Ascending aorta (tissue), 2 donors: ENCODE measurements at places on chromosomes 12 and 14.

DNA sequence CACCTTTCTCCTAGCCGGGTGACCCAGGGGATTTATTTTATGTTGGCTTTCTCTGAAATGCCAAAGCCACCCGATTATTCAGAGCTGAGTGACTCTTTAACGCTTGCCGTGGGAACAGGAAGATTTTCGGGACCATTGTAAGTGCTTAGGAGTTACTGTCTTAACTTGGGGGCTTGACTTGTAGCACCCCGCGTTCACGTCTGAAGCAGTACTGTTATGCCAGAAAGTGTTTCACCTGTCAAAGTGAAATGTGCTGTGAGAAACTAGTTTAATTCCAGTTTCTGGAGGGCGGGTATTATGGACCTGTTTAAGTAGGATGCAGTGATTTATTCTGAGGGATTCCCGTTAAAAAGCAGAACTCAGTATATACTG lies 218 bp downstream of the LYSET start:
- H3K4me3 ChIP-seq, result peak overlapping the region; percentile 94
- peak overlapping the region; percentile 94 for H3K27ac ChIP-seq
- no peak for DNase-seq
- peaks cover 10% of the 10 kb centered on the region for H3K36me3 ChIP-seq
- no peaks in the 10 kb centered on the region for H3K27me3 ChIP-seq

DNA sequence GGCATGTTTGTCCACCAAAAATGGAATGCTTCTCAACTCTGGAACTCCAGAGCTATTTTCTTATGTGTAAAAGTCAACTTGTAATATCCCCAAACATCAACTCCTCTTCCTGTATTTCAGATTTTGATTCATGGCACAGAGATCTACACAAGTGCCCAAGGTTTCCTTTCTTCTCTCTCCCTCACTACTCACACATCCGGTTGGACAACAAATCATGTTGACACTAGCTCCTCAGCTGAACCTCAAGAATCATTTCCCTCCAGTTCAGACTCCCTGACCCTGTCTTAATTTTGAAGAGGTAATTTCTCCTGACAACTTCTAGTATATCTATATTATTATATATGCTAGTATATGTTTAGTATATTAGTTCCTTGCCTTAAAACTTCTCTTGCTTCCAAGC lies 485.4 kb upstream of the CCDC196 start:
- no peak for DNase-seq
- H3K27me3 ChIP-seq, result no peaks in the 10 kb centered on the region
- H3K36me3 ChIP-seq, result no peaks in the 10 kb centered on the region
- no peaks in the 10 kb centered on the region for H3K4me1 ChIP-seq
- H3K4me3 ChIP-seq, result no peak overlapping the region
- H3K27ac ChIP-seq, result no peak overlapping the region

- H3K27me3 ChIP-seq, result no peaks in the 10 kb centered on the region
- no peak for DNase-seq
- peaks cover 77% of the 10 kb centered on the region for H3K36me3 ChIP-seq
These were observed 59.1 kb downstream of the ANKRD9 start for GRCh38 chr14:102450206-102451063.

GRCh38 chr12:18183141-18183540 lies 78.2 kb upstream of the PIK3C2G start:
- H3K27ac ChIP-seq, result no peak overlapping the region
- H3K4me3 ChIP-seq, result no peak overlapping the region
- no peaks in the 10 kb centered on the region for H3K4me1 ChIP-seq
- H3K36me3 ChIP-seq, result no peaks in the 10 kb centered on the region
- H3K27me3 ChIP-seq, result no peaks in the 10 kb centered on the region
- no peak for DNase-seq

GRCh38 chr14:64951724-64952123 lies 9.2 kb upstream of the GPX2 start:
- H3K4me1 ChIP-seq, result no peaks in the 10 kb centered on the region
- H3K36me3 ChIP-seq, result no peaks in the 10 kb centered on the region
- H3K27ac ChIP-seq, result no peak overlapping the region
- no peak overlapping the region for H3K4me3 ChIP-seq
- DNase-seq, result no peak

- no peaks in the 10 kb centered on the region for H3K36me3 ChIP-seq
- no peak for DNase-seq
- H3K27ac ChIP-seq, result no peak overlapping the region
- no peaks in the 10 kb centered on the region for H3K27me3 ChIP-seq
- H3K4me1 ChIP-seq, result no peaks in the 10 kb centered on the region
These were observed 96.8 kb upstream of the FRMD6 start for GRCh38 chr14:51554953-51555352.

DNA sequence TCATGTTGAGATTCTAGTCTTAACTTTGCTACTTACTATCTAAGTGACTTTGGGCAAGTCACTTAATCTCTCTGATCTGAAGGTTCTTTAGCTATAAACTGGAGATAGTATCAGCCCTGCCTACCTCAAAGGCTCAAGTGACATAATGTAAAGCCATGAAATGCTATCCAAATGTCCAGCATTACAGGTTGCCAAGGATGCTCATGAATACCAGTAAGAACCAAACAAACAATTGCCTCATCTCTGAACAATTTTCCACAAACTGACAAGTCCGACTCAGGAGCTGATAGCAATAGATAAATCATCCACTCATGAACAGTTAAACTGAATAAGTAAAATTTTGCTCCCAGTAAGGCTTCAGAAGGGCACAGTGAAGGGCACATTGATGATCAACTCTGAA lies 51.5 kb downstream of the LMNTD1 start:
- no peak overlapping the region for H3K4me3 ChIP-seq
- no peak overlapping the region for H3K27ac ChIP-seq
- H3K4me1 ChIP-seq, result no peaks in the 10 kb centered on the region

DNA sequence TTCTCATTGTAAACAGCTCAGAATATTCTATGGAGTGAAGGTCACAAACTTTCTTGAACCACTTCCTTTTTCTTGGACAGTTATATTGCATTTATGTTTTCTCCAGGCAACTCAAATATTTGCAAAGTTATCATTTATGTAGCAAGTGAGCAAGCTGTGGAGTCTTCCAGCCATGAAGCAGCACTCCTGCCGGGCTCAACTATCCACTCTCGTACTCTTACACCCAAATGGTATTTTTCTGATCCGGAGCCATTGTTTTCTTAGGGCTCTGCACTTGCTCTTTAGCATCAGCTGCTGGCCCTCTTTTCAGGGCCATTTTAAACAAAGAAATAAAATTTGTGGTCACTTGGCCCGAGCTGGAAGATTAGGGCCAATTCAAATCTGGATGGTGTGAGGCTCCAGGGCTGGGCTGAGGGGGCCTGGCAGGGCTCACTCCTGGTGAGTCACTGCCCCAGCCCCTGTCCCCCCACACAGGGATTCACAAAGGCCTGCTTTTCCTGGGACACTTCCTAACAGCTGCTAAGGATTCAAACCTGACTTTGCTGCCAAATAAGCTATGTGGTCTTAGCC lies 19.7 kb downstream of the SYNE3 start:
- peak overlapping the region; percentile 58 for H3K27ac ChIP-seq
- H3K27me3 ChIP-seq, result no peaks in the 10 kb centered on the region
- no peak for DNase-seq

DNA sequence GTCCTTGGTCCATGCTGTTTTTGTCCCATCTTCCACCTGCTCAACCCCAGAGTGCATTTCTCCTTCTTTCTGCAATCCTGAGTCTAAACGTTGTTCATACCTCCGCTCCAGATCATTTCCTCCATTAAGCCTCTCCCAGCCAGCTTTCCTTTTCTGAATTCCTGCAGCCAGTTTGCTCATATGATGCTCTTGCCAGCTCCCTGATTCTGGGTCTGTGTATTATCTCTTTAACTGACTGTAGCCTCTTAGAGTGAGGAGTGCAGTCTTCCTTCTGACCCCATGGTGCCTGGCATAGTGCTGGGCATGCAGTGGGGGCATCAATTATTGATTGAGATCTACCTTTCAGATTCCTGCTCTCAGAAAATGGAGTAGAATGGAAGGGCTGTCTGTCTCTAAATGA lies 11.5 kb upstream of the TBPL2 start:
- no peaks in the 10 kb centered on the region for H3K36me3 ChIP-seq
- H3K27me3 ChIP-seq, result no peaks in the 10 kb centered on the region
- H3K4me3 ChIP-seq, result no peak overlapping the region
- H3K4me1 ChIP-seq, result no peaks in the 10 kb centered on the region
- no peak for DNase-seq

DNA sequence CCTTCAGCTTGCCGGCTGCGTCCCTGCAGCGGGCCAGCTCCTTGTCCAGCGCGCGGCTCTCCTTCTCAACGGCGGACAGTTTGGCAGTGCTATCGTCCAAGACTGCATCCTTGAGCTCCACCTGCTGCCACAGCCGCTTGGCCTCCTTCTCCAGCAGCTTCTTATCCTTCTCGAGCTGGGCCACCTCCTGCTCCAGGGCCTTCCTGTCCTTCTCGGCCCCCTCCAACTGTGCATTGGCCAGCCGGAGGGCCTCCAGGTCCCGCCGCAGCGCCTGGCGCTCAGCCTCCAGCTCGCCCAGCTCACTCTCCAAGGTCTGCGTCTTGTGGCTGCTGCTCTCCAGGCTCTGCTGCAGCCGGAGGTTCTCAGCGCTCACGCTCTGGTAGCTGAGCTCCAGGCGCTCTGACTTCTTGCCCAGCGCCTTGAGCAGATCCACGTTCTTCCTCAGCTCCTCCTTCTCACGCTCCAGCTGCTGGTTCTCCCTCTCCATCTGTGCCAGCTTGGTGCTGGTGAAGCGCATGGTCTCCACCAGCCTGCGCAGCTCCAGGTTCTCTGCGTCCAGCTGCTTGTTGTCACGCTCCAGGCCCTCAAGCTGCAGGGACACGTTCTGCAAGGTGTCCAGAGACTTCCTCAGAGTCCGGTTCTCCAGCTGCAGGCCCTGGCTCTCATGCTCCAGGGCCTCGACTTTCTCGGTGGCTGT lies 68.8 kb upstream of the GPR68 start:
- H3K27me3 ChIP-seq, result no peaks in the 10 kb centered on the region
- H3K4me3 ChIP-seq, result no peak overlapping the region
- H3K4me1 ChIP-seq, result no peaks in the 10 kb centered on the region
